ENCODE measurements at places on chromosomes 6 and 20.
A peak's percentile ranks its signal among the peaks of the same experiment; 100 is the strongest.

- peak; percentile 49 for DNase-seq
Observed at GRCh38 chr20:44309763-44310663, 989 bp downstream of the FITM2 start.

DNA sequence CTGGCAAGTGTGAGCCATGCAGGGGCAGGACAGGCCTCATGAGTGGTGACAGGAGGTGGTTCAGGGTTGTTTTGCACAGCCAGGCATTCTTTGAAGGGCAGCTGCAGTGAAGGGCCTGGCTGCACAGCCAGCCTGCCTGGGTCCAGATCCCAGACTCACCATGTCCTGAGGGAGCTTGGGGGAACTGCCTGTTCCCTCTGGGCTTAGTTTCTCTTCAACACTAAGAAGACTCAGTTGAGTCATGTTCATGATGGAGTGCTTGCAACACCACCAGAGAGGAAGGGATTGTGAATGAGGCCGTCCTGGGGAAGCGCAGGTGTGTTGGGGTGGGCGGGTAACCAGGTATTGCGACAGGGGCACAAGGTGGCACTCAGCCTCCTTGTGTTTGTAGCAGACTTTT lies 102.4 kb downstream of the CDH26 start:
- DNase-seq = peak; percentile 77

GRCh38 chr6:97293198-97293696 lies 10.2 kb upstream of the MMS22L start:
- DNase-seq = no peak

GRCh38 chr6:894274-894673 lies 201.3 kb upstream of the EXOC2 start:
- no peak for DNase-seq

DNA sequence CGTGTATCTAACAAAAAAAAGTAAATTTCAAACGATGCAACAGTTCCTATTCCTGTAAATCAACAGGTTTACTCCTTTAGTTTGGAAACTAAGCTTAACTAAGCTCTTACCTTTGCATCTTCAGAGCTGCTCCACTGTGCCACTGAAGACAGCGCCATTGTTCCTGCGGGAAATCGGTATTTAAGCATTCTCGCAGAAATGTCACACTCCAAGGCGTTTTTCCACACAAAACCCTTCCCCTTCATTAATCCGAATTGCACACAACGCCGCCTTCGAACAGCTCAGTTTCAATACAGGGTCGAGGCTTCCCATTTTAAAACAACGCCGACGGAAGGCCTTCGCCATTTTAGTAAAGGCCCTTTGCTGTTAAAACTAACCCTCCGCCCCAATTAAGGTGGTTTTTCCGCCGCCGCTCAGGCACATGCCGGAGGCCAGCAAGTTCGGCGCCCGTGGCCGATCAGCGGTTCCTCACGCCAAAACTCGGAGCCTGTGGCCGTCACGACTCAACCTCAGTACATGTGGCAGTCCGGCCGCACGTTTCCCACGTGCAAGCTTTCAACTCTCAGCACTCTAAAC lies 35.4 kb upstream of the SYNCRIP start:
- no peak for DNase-seq
